ENCODE measurements at places on chromosomes 5 and 9.
A peak's percentile ranks its signal among the peaks of the same experiment; 100 is the strongest.

- no peak for DNase-seq
Observed at GRCh38 chr5:4720831-4721230, 419.3 kb upstream of the ADAMTS16 start.

GRCh38 chr9:71929791-71930440, 18.5 kb downstream of the C9orf85 start:
- peak; percentile 54 for DNase-seq

DNA sequence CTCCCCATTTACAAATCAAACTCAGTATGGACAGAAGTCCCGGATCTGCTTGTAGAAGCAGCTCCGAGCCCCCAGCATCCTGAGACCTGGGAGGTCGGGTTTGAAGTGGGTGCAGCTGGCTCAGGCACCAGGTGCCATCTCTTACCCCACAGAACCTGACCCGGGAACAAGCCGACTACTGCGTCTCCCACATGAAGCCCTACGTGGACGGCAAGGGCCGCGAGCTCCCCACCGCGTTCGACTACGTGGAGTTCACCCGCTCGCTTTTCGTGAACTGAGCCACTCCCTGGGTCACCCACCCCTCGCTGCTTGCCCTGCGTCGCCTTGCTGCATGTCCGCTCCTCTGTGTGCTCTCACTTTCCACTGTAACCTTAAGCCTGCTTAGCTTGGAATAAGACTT, 23.6 kb downstream of the DYNC2I2 start:
- no peak for DNase-seq

DNA sequence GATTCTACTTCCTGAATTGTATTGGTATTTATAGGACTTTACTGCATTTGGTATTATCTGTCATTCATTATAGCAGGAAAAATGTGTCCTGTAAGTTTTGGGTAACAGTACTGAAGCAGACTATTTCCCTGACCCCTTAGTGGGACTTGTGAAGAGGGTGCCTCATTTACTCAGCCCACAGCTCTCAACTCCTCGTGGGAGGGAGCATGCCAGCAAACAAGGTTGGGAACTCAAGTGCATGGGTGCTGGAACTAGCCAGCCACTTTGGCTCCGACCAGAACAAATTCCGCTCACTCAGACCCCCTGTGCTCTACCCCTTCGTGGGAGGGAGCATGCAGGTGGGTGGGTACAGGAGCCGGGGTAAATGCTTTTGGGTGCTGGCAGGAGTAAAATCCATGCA, 1773.5 kb upstream of the WWC1 start:
- DNase-seq = no peak

GRCh38 chr5:147065071-147065470, 169.8 kb upstream of the STK32A start:
- DNase-seq = no peak

GRCh38 chr5:169583101-169583423, 511 bp upstream of the SPDL1 start:
- DNase-seq = no peak

DNA sequence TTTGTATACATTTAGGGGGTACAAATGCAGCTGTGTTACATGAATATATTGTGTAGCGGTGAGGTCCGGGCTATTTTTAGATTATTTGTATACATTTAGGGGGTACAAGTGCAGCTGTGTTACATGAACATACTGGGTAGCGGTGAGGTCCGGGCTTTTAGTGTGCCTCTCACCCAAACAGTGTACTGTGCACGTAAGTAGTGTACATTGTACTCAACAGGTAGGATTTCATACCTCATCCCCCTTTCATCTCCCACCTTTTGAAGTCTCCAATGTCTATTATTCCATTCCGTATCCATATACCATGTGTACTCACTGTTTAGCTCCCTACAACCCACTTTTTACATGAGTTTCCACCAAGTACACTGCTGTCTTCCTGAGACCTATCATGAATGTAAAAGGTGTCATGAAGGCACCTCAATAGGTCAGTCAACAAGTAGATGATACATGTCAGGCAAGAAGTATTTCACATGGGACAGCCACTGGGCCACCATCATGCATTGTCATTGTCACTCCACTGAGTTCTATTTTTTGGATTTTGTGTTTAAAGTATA, 27.7 kb downstream of the SKP1 start:
- DNase-seq = no peak

GRCh38 chr5:147809830-147810666, 21.4 kb downstream of the SPINK1 start:
- no peak for DNase-seq

DNA sequence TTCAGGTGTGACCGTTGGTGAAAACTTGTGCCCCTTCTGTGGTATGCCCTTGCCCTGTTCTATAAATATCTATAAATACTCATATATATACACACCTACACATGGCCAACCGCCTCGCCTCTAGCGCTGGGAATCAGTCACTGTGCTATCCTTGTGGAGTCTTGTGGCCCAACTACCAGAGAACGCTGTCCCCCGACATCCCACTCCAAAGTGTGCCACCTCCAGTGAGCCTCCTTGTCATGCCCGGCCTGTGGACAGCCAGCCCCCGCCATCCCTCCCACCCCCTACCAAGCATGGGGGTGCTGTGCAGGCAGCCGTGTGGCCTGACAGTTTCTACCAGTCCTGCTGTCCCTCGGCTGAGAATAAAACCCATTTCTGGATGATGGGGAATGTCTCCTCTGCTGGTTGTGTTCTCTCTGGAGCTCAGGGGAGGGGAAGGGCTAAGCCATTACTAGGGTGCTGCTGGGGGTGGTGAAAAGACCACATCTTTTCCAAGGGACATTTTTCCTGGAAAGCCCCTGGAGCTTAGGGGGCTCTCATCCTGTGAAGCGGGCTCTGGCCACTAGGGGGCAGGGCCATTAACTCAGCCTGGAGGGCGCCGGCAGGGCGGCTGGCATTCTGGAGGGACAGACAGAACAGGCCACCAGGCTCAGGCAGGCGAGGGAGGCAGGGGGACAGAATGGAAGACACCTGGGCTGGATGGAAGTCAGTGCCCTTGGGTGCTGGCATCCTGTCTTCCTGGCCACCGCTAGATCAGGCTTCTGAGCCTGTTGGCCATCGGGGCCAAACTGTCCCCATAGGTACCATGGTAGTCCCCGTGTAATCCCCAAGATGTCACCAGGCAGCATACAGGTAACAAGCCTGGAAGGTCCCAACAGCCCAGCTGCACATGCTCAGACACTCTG, 20.7 kb downstream of the GOLGA2 start:
- DNase-seq = peak; percentile 83

GRCh38 chr9:86354818-86355309, 654 bp upstream of the TUT7 start:
- DNase-seq = peak; percentile 37

Measured in AG08395 (cell line).